Hematopoietic multipotent progenitor cell treated with erythropoietin and hydrocortisone succinate and interleukin-3 and kit ligand, for 4 days (in vitro differentiated cells): ENCODE measurements at places on chromosomes 1 and 21.

- no peak for DNase-seq
These were observed 11.2 kb downstream of the TRIM62 start for GRCh38 chr1:33170351-33171274.

DNA sequence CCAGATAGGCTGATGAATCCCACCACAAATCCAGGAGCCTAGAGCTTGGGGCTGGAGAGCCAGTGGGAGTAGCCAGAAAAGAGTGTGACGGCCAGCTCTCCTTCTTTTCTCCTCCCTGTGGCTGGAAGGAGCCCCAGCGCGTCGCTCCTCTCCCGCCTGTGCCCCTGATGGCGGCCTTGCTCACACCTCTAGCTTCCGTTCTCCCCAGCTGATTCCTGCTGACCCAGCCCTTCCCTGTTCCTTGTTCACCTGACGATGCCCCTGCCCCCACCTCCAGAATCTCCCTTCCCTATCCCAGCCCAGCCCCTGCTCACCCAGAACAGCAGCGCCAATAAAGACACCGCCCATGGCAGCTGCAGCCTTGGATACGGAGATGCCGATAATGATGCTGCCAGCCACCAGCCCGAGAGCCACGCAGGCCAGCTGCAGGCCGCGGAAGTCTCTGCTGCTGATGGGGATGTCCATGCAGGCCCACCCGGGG lies 656 bp downstream of the KNCN start:
- no peak for DNase-seq

DNA sequence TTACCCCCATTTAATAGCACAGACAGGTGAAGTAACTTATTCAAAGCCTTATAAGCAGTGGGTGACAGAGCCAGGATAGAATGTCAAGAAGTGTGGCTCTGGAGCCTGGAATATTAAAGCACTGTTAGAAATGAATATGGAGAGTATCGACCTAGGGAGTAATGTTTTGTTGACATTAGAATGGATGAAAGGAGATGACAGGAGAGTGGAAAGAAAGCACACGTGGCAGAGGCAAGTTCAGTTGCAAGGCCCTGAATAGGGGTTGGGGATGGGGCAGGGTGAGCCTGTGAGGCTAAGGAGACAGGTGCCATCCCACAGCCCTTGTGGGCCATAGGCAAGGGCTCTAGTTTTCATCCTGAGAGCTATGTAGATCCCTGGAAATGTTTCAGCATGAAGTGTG lies 125.5 kb upstream of the PLXNA2 start:
- DNase-seq = no peak

GRCh38 chr1:100597061-100597741 lies 59.3 kb downstream of the GPR88 start:
- DNase-seq = peak; percentile 69

GRCh38 chr1:204357551-204358490 lies 1.9 kb downstream of the PLEKHA6 start:
- DNase-seq = peak; percentile 71

GRCh38 chr1:8238141-8239038 lies 79.5 kb upstream of the SLC45A1 start:
- DNase-seq = no peak

DNA sequence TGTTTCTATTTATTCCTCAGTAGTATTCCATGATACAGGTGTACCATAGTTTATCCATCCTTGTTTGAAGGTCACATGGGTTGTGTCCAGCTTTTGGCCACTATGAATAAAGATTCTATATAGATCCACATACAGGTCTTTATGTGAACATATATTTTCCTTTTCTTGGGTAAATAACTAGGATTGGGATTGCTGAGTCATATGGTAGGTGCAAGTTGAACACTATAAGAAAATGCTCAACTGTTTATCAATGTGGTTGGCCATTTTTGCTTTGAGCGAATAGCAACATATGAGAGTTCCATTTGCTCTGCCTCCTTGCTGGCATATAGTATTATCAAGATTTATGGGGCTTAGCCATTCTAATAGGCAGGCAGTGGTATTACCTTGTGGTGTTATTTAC lies 170.2 kb upstream of the KCNJ15 start:
- no peak for DNase-seq

DNA sequence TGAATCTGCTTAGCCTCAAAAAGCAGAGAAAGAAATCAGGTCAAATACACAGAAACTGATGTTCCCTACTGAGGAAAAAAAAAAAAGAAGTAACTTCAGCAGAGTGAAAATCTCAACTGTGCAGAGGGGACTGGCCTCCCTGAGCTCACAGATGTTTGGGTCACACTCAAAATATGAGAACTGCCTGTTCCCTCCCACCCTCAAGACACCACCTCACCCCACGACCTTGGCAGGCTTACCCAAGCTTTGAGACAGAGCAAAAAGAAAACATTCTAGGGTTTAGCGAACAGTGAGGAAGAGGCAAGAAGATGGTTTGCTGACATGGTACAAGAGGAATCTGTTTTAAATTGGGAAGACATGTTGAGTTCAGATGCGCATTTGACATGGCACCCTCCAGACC lies 48.8 kb downstream of the NID1 start:
- DNase-seq = no peak

DNA sequence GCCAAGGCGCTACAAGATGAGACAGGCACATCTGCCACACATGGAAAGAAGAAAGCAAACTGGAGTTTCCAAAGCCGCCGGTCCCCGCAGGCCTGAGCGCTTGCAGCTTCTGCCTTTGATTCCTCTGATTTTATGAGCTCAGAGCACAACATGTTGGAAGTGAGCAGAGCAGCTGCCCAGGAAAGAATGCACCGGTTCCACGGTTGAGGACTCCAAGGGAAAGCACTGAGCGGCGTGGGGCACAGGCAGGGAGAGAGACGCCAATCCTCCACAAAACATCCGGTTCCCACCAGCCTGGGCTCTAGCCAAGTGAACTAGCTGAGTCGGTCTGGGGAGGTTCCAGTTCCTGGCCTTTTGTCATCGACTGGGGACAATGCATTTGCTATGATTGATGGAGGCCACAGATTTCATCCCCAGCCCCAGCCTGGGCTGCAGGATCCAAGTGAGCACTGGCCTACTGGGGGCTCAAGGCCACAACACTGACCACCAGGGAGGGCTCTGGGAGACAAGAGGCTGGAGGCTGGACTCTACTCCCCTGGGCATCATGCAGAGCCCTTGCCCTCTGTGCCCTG lies 253.1 kb upstream of the IRF2BP2 start:
- no peak for DNase-seq

DNA sequence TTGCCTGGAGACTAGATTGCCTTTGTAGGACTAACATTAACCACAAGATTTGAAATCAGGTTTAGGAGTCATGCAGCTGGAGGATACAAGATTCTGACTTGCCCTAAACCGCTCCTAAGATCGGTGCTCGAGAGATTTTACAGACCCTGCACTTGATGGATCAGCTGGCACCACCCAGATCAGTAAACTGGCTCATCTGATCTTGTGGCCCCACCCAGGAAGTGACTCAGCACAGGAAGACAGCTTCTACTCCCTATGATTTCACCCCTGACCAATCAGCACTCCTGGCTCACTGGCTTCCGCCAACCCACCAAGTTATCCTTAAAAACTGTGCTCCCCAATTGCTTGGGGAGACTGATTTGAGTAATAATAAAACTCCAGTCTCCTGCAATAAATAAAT lies 876 bp upstream of the CATSPERE start:
- DNase-seq = peak; percentile 60

DNA sequence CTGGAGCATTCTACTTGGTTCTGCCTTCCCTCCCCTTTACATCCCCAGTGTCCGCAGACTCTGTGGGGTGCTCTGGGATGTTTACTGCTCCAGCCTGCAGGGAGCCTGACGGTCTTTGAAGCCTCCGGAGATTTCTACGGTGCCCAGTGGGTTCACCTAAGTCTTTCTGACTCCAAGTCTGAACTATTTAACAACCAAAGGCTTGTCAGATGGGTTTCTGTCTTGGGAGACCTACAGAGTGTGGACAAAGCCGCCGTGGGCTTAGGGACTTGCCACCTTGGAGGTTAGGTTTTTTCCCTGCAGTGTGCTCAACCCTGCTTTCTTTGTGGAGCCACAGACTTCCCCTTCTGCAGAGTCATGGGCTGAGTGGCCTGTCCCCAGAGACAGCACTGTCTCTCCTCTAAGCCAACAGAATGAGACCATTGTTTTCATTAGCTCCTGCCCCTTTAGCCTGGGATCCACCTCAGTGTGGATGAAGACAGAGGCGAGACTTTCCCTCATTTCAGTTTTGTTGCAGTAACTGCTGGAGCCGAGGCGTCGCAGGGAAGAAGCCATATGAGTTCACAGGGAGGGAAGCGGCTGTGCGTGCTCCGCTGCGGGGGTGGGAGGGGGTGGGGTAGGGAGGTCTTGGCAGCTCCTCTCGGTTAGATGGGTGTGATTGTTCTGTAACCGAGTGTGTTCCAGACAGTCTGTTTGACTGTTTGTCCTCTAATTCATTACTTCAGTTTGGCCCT lies 120.7 kb downstream of the CNIH3 start:
- peak; percentile 4 for DNase-seq

DNA sequence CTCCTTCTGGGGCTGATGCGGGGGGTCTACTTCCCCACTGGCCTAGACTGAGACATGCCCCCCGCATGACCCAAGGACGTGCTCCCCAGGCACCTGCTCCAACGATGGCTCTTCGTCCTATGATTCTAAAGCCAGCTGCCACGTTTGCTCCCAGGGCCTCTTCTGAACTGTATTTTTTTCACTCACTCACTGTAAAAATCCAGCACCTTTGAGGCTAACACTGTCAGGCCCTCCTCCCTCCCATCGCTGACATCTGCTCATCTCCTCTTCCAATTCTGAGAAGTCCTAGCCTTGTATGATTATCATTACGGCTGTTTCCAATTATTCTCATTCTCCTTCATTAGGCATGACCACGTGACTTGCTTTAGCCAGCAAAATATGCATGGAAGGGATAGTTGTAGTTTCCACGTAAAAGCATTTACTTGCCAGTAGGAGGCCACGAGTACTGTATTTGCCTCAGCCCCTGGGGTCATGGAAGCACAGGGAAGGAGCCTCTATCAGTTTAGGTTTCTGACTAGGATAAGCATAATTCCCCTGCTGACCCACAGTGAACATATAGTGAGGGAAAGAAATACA lies 19.1 kb upstream of the EDN2 start:
- DNase-seq = no peak

DNA sequence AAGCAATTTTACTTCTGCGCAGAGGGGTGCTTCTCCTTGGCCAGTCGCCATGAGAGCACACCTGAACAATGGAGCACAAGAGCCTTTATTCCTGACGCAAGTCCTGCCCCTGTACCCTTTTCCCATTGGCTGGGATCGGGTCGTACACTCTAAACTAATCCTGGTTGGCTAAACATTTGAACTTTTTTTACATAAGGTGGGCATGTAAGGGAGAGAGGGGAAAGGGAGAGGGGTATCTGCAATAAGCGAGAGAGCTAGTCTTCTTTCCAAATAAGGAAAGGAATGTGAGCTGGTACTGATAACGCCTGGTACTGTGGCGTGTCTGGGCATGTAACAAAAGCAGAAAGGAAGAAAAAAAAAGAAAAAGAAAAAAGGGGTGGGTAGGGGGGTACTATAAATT lies 21.8 kb downstream of the MFSD2A start:
- no peak for DNase-seq
